ENCODE measurements at places on chromosomes 1 and 21.
A peak's percentile ranks its signal among the peaks of the same experiment; 100 is the strongest.

DNA sequence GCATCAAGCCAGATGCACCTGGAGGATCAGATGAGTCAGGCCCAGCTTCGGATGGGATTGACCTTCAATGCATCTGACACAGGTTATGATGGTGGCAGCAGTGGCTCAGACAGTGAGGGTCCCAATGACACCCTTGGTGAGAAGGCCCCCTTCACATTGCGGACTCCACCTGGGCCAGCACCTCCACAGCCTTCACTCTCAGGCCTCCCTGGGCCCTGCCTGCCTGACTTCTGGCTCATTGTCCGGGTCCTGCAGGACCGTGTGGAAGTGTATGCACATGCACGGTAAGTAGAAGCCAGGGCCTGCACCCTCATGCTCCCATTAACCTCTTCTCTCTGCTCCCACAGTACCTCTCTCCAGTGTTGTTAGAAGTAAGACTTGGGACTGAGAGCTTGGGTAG lies 20.8 kb downstream of the HYI start:
- no peak for DNase-seq

GRCh38 chr1:225977937-225978748 lies 21.0 kb downstream of the SDE2 start:
- no peak for DNase-seq

DNA sequence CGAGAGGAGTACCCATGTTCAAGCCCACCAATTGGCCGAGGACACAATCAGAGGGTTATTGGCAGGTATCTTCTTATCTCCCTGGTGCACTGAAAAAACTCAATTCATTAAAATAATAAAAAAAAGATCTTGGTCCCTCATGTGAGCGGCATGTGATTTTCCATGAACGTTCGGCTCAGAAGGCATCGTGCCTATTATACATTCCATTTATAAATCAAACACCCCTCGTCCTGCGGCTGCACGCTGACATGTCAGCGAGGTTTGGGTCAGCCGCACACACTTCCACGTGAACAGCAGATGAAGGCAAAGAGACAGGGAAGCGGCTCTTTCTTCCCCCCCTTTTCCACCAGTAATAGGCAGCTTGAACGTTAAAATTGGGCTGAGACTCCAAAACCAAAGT lies 31.3 kb upstream of the SMYD2 start:
- DNase-seq: no peak

DNA sequence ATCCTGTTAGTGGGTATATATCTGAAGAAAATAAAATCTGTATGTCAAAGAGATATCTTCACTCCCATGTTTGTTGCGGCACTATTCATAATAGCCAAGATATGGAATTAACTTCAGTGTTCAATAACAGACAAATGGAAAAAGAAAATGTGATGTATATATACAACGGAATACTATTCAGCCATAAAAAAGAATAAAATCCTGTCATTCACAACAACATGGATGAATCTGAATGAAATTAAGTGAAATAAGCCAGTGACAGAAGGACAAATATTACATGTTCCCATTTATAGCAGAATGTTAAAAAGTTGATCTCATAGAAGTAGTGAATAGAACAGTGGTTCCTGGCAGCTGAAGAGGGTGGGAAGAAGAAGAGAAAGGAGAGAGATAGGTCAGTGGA lies 239.1 kb upstream of the RUNX1 start:
- no peak for DNase-seq

DNA sequence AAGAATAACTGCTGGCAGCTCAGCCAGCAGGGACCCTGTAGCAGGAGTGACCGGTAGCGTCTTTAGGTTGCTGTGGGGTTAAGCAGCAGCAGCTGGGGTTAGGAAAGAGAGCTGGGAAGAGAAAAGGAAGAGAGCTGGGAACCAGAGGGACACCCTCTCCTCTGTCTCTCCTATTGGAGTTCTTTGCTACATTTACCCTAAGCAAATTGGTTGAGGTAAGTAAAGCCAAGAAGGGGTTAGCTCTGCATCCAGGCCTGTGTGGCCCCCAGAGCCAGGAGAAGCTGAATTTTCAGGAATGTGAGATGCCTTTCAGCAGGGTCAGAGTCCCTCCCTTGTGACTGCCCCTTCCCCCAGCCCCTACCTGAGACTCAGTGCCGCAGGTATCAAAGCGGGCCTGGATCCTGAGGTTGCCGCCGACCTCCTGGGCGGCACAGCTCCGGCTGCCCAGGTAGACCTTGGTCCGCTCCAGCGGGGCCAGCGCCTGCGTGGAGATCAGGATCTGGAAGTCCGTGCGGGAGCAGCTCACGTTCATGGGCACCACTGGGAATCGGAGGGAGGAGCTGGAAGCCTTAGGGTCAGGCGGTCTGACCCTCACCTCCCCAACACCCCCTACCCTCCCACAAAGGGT lies 16.4 kb downstream of the CDCP2 start:
- DNase-seq: no peak

DNA sequence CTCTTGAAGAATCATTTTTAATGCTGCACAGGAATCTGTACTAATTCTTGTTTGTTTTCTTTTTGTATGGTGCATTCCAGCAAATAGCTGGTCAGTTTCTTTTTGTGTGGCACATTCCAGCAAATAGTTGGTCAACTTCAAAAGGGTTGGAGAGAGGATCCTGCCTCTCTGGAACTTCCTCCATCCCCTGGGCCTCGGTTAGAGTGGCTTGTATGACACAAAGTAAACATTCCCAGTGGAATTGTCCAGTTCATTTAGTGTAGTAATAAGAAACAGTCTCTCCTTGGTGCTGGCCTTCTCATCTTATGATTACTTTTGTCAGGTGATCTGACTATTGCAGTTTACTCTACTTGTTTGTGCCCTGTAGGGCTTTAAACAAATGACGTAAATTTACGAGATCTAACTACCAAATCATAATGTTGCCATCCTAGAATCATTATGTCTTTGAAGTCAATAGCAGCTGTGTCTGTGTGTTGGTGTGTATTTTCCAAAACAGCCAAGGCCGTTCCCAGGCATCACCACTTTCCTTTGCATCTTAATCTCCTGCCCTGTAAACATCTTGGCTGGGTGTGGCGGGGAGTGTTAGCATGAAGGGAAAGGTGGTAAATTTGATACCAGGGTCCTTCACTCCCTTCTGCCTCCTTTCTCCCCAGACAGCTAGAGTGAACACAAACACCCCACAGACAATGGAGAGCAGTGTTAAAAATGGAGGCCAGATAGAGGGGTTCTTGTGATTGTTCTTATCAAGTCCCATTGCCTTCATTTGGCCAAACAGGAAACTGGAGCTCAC lies 77.9 kb downstream of the CDC7 start:
- no peak for DNase-seq

DNA sequence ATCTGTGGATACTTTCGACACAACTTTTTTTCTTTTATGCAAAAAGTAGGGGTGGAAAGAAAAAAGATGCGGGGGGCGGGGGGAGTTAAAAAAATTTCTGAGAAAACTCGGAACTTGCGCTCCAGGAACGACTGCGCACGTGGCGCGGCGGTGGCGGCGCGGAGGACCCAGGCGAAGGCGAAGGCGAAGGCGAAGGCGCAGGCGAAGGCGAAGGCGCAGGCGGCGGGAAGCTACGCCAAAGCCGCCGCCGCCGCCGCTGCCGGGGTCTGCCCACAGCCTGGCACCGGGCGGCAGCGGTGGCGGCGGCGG lies 208 bp upstream of the BARHL2 start:
- no peak for DNase-seq

GRCh38 chr1:228393811-228394570 lies 12.6 kb downstream of the TRIM11 start:
- DNase-seq: no peak

GRCh38 chr1:165928075-165928731 lies 100.8 kb downstream of the UCK2 start:
- peak; percentile 63 for DNase-seq

DNA sequence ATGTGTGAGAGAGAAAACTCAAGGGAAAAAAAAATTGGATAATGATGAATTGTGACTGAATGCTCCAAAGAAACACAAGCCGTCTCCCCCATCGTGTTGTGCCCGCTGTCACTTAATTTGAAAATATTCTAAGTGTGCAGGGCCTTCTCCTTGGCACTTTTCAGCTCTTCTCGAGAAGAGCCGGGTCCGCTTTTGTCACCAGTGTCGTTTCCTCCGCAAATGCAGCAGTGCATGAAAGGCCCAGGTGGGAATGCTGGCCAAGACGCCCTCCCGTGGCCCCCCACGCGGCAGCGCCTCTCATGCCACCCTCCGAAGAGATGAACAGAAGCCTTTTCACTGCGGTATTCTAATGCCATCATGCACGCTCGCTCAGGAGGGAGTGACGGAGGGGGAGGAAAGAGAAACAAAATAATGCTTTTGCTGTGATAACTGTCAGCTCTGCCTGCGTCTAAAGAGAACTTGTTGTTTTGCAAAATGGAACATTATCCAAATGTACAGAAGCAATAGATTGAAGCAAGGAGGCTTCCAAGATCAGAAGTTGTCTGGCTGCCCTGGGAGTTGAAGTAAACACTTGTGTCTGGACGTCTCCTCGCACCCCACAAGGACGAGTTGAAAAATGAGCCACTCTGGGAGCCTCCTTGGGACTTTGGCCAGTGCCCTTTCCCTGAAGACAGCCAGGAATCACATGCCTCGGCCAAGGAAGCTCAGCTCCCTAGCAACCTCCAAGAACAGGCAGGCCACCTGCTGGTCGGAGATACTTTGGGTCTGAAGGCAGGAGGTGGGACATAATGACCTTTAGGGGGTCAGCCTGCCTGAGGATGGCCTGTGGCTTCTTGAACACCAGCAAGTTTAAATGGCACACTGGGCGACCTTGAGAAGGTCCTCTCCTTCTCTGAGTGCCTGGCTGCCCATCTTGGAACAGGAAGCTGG lies 166.1 kb upstream of the ZC3H12A start:
- DNase-seq: no peak

- peak; percentile 61 for DNase-seq
Measured at GRCh38 chr1:202860744-202861419, 28.1 kb downstream of the RABIF start.

GRCh38 chr21:29939104-29939923 lies 482 bp downstream of the GRIK1 start:
- peak; percentile 68 for DNase-seq

- DNase-seq: no peak
Measured at GRCh38 chr1:84998642-84999280, 1.8 kb upstream of the MCOLN2 start.

DNA sequence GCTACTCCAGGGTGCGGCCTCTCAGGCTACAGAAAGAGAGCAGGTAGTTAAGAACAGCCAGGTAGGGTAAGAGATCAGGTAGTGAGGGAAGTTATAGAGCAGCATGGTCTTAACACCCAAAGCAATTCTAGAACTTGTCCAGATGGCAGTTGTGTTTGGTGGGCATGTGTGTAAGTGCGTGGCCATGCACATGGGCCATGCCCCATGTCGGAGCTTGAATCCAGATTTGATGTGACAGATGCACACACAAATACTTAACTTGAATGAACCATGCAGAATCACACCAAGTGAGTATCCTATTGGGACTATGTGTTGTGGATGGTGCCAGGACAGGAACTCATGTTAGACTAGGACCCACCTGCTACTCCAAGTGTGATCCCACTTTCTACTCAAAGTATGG lies 145.7 kb upstream of the HMGB4 start:
- no peak for DNase-seq

- DNase-seq: peak; percentile 18
Measured at GRCh38 chr1:247054992-247055415, 23.6 kb downstream of the ZNF670 start.

GRCh38 chr1:9149837-9150581 lies 21.1 kb upstream of the GPR157 start:
- DNase-seq: no peak

DNA sequence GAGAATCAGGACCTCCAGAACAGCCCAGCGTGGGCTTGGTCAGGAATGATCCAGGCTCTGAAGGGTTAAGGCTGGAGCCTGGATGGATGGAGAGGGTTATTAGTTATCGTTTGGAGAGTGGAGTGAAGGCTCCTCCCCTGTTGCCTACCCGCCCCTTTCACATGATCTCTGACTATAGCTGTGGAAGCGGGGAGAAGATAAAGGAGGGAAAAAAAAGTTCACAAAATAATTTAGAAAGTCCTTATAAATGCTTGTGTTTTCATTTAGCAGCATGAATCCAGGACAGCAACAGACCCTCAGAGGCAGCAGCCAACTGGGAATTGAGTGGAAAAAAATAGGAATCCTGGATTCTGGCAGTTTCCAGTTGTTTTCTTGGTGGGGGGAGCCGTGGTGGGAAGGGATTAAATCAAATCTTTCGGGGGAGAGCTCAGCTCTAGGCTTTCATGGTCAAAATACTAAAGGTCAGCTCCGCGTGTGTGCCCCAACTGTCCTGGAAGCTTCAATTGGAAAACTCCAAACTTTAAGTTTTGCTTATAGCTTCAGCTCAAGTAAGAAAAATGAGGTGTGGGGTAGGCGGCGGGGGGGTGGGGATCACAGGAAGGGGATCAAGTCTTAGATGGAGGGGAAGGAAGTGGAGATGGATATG lies 595 bp upstream of the DDR2 start:
- no peak for DNase-seq

- DNase-seq: no peak
Measured at GRCh38 chr1:184199438-184200085, 148.0 kb downstream of the TSEN15 start.

GRCh38 chr1:102032534-102032933 lies 35.8 kb upstream of the OLFM3 start:
- no peak for DNase-seq

DNA sequence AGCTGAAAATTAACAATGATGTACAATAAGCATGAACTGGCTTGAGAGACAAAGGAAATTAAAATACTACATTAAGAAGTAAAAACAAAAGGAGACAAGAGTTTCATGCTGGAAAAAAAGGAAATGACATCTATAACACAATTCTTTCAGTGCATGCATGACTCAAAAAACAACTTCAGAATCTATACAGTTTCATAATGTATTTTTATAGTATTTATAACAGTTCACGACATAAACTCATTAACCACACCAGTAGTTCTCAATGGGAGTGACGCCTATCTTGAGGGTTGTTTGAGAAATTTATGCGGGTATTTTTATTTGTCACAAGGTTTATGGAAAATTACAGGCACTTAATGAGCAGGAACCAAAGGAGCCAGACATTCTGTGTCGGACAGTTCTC lies 168.5 kb downstream of the SMYD3 start:
- no peak for DNase-seq

DNA sequence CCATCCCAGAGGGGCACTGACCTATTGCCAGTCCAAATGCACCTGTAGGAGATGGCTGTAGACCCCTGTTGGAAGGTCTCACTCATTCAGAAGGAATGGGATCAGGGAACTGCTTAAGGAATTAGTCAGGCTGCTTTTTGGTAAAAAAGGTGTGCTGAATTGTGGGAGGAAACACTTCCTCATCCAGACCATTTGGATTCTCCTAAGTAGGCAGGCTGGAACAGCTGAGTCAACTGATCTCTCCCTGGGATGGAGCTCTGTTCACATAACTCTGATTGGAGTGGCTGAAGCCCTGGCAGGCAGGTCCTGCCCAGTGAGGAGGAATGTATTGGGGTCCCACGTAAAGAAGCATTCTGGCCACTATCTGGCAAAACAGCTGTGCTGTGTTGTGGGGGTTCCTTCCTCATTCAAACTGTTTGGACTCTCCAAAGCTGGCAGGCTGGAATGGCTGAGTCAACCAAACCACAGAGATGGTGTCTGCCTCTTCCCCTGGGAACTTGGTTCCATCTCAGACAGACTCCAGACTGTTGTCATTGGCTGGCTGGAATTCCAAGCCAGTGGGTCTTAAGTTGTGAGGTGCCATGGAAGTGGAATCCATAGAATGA lies 70.7 kb upstream of the PDC start:
- no peak for DNase-seq

GRCh38 chr1:5814046-5814619 lies 178.1 kb downstream of the NPHP4 start:
- no peak for DNase-seq

- DNase-seq: no peak
Measured at GRCh38 chr1:17119773-17120480, 676 bp upstream of the PADI2 start.

GRCh38 chr1:43843684-43844083 lies 89.9 kb upstream of the ARTN start:
- DNase-seq: no peak
